GM04504 (cell line): ENCODE measurements at places on chromosomes 13 and 19.
A peak's percentile ranks its signal among the peaks of the same experiment; 100 is the strongest.

GRCh38 chr19:52734893-52735661 lies at the start of gene ZNF611:
Gene ZNF611, minus strand, starts transcription at chr19:52735044. Its CDS starts 19,150 bp downstream, at chr19:52715894.
- peak; percentile 88 for DNase-seq

DNA sequence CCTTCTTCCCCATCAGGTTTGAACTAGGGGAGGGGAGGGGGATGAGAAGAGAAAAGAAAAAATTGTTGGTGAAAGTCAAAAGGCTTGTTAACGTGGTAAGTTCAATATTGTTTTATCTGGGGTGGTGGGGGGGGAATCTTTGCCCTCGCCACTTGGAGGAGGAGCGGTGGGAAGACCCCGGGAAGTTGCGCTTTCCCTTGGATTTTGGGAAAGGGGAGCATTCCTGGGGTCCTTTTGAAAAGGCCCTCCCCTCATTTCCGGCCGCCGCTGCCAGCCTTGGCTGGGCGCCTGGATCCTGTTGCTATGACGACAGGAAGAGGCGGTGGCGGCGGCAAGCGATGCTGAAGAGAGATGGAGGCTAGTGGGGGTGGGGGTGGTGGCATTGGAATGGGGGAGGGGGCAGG lies 4.6 kb upstream of the CACNG8 start:
- no peak for DNase-seq

GRCh38 chr19:35903550-35904179 lies 1.3 kb downstream of the HCST start:
- peak; percentile 48 for DNase-seq

GRCh38 chr19:55635334-55635717 lies 5.5 kb upstream of the ZNF580 start:
- DNase-seq: no peak

DNA sequence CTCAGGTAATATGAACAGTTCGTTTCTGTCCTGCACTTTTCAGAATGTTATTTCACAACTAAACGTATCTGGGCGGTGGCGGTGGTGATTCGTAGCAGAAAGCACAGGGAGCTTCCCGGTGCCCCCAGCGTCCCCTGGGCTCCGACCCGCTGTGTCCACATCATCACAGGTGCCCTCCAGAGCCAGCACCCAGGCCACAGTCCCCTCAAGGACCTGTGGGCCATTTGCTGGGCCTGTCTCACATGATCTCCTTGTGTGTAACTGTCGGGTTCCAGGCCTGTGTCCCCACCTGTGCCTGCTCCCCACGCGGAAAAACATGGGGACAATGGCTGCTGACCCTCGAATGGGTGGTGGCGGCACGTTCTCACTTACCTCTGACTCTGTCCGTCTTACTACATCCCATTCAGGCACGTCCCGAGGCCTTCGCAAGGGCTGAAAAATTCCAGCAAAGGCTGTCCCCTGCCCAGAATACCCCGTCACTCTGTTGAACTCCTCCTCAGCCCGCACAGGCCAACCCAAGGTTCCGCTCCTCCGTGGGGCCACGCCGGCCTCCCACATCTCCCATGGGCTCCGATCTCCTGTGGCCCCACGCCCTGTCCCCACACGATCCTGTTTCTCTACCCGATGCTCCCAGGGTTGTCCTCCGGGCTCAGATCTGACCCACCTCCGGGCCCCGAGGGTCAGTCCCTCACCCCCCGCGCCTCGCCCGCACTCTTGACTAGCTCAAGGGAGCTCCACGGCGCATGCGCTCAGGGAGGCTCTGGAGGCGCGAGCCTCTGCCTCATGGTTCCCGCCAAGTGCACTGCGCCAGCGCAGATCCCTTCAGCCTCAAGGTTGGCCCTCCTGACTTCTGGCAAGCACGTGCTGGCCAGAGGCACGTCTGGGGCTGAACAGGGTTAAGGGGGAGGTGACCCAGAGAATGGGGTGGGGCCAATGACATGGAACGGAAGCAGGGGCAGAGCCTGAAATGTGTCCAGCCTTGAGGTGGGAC lies 21.2 kb downstream of the DEDD2 start:
- no peak for DNase-seq

- no peak for DNase-seq
Measured at GRCh38 chr19:17855280-17856152, 4.2 kb upstream of the RPL18A start.

GRCh38 chr13:88068975-88069374 lies 397.8 kb downstream of the SLITRK5 start:
- no peak for DNase-seq

- DNase-seq: no peak
Measured at GRCh38 chr19:56474308-56474707, 2.8 kb downstream of the ZNF667 start.

DNA sequence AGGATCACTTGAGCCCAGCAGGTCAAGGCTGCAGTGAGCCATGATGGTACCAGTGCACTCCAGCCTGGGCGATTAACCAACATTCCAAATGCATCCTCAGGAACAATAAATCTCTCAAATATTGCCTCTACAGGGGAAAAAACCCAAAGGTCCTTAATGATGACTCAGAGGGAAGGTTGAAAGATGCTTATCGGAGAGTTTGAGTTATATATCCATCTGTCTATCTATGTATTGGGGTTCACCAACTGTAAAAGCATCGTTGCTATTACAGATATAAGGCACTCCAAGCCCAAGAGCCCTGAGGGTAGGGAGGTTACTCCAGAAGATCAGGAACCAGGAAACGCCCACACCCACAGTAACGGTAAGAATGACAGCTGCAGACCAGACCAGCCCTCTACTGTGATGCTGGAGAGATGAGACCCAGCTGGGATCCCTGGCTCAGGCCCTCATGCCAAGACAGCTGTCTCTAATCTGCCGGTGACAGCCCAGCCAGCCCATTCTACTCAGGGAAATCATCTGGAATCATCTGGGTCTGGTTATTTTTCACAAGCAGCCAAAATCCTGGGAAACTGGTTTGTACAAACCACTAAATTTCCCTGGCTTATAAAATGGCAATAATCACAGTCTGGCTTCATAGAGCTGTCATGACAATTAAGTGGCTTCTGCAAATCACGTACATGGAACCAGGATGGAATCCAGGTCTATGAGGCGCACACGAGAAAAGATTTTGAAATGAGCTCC lies 23.8 kb downstream of the TEX101 start:
- DNase-seq: peak; percentile 97

- DNase-seq: no peak
Measured at GRCh38 chr19:1232652-1233072, 5.1 kb downstream of the CBARP start.

GRCh38 chr19:36627057-36627456 lies 21.9 kb downstream of the ZNF382 start:
- DNase-seq: no peak

DNA sequence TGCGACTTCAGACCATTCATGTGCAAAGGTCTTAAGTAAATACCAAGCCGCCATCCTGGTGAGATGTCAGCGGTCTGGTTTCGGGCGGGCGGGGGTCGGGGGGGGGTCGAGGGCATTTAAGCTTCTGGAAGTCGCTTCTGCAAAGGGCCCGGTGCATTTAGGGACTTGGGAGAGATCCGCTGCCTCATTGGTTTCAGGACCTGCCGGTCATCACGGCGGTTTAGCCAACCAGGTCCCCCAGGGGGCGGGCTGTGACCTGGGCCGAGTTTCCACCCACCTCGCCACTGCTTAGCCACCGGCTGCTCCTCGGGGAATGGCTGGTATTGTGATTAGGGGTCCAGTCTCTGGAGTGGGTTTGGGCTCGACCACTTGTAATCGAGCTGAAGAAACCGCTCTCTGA lies 7.8 kb downstream of the ANKLE1 start:
- DNase-seq: peak; percentile 55

DNA sequence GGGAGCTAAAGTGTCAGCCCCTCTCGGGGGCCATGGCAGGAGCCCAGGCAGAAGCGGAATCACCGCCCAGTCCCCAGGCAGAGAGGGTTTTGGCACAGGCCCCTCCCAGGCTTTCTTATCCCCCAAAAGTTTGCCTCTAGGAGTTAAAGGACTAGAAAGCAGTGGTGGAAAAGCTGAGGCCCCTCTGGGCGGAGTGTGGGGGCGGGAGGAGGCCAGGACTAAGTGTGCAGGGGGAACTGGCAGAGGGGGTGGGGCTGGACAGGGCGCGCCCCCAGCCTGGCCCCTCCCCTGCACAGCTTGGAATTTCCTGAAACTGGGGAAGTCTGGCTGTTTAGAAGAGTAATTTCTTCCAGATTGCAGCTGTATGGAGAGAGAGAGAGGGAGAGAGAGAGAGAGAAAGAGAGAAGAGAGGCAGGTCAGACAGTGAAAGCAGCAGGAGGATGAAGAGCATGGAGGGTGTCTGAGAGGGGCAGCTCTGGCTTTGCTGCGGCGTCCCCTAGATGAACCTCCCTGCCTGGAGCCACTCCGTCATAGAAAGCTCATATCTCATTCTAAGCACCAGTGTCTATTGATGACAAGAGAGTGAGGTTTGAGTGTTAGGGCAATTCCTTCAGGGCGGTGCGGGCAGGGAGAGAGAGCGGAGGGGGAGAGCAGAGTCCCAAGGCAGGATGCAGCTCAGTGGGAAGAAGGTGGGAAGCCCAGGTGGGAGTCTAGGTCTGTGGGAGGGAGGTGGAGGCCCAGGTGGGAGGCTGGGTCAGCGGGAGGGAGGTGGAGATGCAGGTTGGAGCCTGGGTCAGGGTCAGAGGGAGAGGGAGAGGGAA lies at the start of gene CDC42EP5:
Gene CDC42EP5 (minus strand): TSS at position 226 of the 821 bp plus-strand sequence. CDS start 7,749 bp downstream, outside the sequence.
- peak; percentile 71 for DNase-seq

- peak; percentile 72 for DNase-seq
Measured at GRCh38 chr19:31340042-31341025, 8.9 kb downstream of the TSHZ3 start.

- DNase-seq: no peak
Measured at GRCh38 chr13:43776501-43777079, 10.2 kb downstream of the ENOX1 start.

- DNase-seq: no peak
Measured at GRCh38 chr13:111992911-111993310, 74.0 kb upstream of the SOX1 start.

GRCh38 chr19:35760711-35761349 lies 2.9 kb downstream of the PROSER3 start:
- no peak for DNase-seq

DNA sequence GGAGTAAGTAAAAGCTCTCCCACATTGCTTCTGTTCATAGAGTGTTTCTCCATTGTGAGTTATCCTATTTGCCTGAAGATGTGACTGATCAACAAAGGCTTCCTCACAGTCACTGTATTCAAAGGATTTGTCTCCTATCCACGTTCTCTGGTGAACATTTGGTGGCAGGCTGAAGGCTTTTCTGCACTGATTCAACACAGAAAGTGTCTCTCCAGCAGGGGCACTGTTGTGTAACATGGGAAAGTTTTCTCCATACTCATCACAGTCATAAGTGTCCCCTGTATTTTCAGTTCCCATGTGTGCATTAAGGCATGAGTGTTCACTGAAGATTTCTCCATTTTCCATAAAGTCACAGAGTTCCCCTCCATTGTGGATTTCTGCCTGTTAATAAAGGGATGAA lies 17.6 kb downstream of the ZNF121 start:
- no peak for DNase-seq

GRCh38 chr13:49219647-49220035 lies 497 bp upstream of the MLNR start:
- DNase-seq: no peak

DNA sequence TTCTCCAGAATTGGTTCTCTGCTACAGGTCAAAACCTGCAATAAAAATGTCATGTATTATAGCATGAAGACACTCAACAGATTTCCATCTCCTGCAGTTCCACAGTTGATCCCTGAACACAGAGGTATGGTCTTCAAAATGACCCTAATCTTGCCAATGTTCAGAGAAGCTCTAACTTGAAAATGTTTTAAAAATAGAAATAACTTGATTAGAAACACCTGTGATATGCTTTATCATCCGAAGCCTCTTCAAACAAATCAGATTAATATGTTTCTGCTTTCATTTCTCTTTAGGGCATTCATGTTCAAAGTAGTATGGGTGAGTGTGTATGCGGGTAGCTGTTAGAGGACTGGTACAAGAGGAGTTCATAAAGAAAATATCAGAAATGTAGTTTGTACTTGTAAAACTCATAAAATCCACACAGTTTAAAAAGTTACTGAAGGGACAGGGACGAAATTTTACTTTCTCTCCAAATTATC lies 60.4 kb downstream of the KCNRG start:
- no peak for DNase-seq

DNA sequence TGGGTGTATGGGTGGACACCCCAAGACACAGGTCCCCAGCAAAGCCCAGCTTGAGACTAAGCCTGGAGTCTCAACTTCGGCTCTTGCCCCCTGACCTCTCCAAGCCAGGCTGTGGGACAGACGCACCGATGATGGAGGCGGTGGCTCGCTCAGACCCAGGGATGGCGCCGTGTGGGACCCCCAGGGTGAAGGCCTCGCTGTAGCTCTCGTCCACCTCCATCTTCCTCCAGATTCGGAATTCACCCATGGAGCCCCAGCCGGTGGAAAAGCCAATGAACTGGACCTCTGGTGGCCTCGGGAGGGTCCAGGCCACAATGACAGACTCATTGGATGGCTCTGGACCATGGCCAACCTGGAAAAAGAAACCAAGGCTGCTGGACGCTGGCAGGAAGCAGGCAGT lies 39.1 kb downstream of the F2RL3 start:
- no peak for DNase-seq

- DNase-seq: peak; percentile 19
Measured at GRCh38 chr13:109348519-109349258, 437.7 kb downstream of the IRS2 start.

- no peak for DNase-seq
Measured at GRCh38 chr13:28161370-28161769, 23.0 kb downstream of the PAN3 start.

DNA sequence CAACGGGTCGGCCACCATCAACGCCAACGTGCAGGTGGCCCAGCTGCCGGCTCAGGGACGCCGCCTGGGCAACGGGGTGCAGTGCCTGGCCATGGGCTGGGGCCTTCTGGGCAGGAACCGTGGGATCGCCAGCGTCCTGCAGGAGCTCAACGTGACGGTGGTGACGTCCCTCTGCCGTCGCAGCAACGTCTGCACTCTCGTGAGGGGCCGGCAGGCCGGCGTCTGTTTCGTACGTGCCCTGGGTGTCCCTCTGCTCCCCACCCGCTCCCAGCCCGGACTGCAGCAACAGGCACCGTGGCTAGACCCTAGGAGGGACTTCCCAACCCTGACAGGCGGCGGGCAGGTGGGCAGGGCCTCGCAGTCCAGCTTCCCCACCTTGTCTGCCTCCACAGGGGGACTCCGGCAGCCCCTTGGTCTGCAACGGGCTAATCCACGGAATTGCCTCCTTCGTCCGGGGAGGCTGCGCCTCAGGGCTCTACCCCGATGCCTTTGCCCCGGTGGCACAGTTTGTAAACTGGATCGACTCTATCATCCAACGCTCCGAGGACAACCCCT lies 3.5 kb downstream of the ELANE start:
- no peak for DNase-seq

GRCh38 chr13:99014522-99014921 lies 36.7 kb upstream of the DOCK9 start:
- DNase-seq: no peak

DNA sequence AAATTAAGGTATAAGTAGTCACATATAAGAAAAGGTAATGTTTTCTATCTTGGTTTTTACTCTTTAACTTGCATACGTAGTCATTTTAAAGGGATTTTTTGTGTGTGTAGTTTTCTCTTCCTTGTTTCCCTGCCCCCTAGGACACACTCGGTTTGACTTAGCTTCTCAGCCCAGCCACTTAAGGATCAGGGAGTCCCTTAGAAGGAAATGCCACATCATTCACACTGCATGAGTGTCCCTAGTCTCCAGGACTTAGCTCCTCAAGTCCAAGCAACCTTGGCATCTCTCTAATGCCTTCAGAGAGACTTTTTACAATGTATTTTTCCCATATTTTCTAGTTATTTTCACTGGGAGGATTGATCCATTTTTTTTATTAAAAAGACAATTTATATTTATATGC lies 1407.7 kb downstream of the EFNB2 start:
- no peak for DNase-seq

- DNase-seq: no peak
Measured at GRCh38 chr13:20489185-20489820, 36.4 kb downstream of the CRYL1 start.
